ENCODE measurements at places on chromosomes 1 and 21. TPM values are rescaled to one million over a fixed set of nuclear protein-coding genes. Genes with fewer than 3 reads are reported as not detected.

The CRYAA gene
- total RNA-seq = not detected

The PLCH2 gene
- 7.3 TPM for total RNA-seq

The OPRD1 gene
- total RNA-seq = not detected

The CADM3 gene
- not detected for total RNA-seq

The LCE1D gene
- not detected for total RNA-seq

The PGD gene
- total RNA-seq = 89.3 TPM

Data from T-helper 2 cell treated with Interferon-gamma antibody and Interleukin-4, amounts not matched to agents 100 ng/mL and 5 ng/mL, for 36 hours (primary cell).